Dermis microvascular lymphatic vessel endothelial cell (primary cell): ENCODE measurements at places on chromosomes 3 and 15.
A peak's percentile ranks its signal among the peaks of the same experiment; 100 is the strongest.

GRCh38 chr15:80641384-80641783 is 53.7 kb upstream of the ABHD17C start:
- no peak for DNase-seq

DNA sequence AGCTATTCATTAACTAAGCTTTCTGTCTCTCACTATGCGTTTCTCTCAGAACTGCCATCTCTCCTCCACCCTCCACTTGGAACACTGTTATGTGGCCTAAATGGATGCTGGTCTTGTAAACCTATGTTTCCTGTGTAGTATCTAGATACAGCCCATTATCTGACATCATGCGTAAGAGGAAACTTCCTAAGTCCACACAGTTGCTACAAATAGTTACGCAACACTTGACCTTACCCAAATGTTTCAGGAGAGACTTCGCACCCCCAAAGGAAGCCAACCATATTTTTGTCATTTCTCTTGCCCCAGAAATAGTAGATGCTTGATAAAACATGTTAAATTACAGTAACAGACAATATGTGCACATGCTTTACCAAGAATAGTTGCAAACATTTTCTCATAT is 87.2 kb upstream of the TPRG1 start:
- no peak for DNase-seq

DNA sequence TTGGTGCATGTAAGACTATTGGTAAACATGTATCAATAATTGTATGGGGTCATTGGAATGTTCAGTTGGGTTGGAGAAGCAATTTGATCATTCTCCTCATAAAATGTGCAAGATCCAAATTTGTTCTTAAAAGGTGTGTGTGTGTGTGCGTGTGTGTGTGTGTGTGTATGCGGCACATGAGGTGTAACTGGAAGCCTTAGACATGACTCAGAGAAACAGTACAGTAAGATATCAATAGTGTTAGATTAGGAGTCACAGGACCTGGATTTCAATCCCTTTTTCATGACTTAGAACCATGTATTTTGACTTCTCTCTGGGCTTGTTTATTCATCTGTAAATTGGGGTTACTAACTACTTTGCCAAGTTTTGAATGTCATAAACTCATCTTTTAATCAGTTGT is 38.3 kb downstream of the RSRC1 start:
- DNase-seq: no peak

GRCh38 chr15:101689901-101690300 is 34.4 kb downstream of the TARS3 start:
- no peak for DNase-seq

- no peak for DNase-seq
Observed at GRCh38 chr3:59425371-59425770, 375.5 kb upstream of the CFAP20DC start.

- DNase-seq: no peak
Observed at GRCh38 chr3:74542441-74542840, 72.0 kb downstream of the CNTN3 start.

GRCh38 chr3:111924283-111924682 is 54.5 kb upstream of the ABHD10 start:
- peak; percentile 99 for DNase-seq
